ENCODE measurements at places on chromosomes 4 and X.

- DNase-seq: no peak
Observed at GRCh38 chr4:185651137-185651677, 115.9 kb upstream of the PDLIM3 start.

DNA sequence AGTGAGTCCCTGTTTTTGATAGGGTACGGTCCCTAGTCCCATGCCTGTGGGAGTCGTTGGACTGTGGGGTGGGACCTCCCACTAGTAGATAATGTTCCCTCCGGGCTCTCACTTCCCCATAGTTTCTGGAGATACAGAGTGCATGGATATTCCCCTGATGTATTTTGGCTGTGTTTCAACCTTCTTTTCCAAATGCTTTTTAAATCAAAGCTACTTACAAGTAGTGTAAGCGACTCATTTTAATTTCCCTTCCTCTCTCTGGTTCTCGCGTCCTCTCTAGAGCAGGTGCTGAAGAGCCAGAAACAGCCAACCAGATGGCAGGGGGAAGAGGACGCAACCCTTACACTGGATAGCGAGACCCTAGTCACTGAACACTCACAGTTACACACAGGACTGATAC is 79.2 kb downstream of the ZNF827 start:
- no peak for DNase-seq

DNA sequence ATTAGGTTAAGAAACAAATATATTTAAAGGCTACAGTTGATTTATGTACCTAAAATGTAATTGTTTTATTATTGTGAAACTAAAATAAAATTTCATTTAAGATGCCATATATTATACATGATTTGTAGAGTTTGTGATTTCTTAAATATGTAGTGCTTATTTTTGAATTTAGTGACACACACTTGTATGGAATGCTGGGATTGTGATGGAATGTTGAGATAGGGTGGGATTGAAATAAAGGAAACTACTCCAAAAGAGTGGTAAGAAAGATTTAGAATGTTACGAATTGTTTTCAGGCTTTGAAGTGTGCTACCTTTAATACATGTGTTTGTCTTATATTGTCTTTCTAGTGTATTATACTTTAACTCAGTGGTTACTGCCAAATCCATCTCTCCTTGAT is 330.3 kb upstream of the PITX2 start:
- DNase-seq: no peak

DNA sequence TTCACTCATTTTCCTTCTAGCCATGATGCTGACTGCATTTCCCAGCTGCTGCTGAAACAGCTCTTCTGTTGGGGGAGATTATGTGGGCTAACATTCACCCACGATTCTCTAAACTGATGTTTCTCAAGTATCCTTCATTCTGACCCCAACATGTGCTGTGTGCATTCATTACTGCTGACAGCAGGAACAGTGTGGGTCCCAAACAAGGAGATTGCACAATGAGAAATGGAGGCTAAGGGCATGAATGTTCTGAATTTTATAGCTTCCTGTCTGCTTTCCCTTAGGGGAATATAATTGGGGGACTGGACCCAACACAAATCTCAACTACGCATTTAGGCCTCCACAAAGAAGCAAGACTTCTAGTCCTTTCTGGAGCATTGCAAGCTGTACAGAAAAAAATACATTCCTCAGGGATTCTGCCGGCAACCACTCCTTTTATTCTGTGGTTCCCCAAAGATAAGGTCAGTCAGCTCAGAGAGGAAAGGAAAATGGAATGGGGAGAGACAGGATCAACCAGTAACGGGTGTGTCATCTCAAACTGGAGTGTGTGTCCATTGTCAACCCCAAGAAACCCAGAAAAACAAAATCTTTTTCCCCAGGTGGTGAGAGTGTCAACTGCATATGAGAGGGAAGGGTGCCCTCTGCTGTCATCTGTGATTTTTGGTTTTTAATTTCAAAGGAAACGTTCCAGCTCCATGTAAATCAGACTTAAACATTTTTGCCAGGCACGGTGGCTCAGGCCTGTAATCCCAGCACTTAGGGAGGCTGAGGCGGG is 81.5 kb upstream of the EGFL6 start:
- peak; percentile 49 for DNase-seq

- DNase-seq: no peak
Observed at GRCh38 chrX:15177316-15177715, 92.6 kb downstream of the ASB9 start.

GRCh38 chrX:2701600-2701999 is 10.5 kb downstream of the CD99 start:
- peak; percentile 19 for DNase-seq

DNA sequence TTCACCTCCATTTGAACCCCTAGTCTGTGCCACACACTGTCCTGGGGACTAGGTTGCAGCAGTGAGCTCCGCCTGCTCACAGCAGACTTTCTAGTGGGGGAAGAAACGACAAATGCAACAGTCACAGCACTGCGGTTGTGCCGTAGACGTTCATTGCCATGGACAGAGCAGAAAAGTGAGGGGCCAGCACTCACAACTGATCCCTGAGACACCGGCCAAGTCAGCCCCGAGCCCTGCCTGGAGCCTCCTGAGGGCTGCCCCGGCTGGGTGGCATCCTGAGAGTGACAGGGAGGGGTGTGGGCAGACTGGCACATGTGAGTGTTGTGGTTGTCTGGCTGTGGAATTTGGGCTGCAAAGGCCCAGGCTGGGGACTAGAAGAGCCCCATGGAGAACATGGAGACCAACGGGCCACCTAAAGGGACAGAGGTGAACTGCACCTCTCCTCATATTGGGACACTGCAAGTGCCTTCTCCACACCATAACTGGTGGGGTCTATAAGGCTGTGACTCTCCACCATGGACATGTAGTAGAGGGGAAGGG is 4.6 kb downstream of the DUSP9 start:
- no peak for DNase-seq

- DNase-seq: no peak
Observed at GRCh38 chr4:123167931-123168330, 228.7 kb upstream of the SPRY1 start.

DNA sequence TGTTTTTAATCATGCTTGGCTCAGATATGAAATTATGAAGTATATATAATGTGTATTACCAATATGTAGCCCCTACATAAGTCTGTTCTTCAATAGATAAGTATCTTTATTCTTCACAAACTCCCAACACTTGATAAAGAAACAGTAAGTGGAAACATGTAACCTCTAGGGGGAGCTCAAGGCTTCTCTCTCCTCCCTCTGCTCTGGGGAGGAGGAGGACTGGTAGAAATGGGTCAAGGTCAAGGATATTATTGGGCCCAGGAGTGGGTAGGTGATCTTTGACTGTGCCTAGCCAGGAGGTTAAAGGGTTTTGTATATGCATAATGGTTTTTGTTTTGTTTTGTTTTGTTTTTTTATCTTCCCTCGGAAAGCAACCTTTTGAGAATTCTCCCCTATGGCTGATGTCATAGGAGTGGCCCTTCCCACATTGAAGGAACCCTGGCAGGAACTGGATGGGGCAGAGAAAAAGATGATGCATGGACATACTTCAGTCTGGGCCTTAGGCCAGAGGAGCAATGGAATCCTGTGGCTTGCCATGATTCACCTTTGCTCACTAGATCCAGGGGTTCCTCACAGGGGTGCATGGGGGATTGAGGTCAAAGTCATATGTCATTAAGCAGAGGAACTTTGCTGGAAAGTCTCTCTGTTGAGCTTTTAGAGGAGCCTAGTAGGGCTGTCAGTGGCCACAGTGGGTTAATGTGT is 460.3 kb downstream of the MID1IP1 start:
- peak; percentile 67 for DNase-seq

- DNase-seq: no peak
Observed at GRCh38 chr4:117596917-117597480, 437.3 kb upstream of the NDST3 start.

DNA sequence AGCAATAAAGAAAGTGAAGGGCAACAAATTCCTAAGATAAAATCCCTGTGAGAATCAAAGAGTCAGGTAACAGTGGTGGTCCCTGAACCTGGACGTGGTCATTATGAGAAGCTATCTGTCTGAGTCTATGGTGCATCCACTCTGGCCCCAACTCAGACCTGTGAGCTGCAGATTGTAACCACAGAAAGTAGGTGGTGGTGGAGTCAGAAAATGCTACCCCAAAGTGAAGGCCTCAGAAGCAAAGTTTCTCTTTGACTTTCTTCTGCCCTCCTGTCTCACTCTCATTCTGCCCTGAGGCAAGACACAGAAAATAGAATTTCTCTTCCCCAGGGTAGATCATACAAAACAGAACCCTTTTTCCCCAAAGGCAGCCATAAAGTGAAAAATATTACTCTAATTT is 84.1 kb upstream of the NEIL3 start:
- no peak for DNase-seq

GRCh38 chr4:23373261-23373660 is 516.6 kb downstream of the PPARGC1A start:
- DNase-seq: no peak

DNA sequence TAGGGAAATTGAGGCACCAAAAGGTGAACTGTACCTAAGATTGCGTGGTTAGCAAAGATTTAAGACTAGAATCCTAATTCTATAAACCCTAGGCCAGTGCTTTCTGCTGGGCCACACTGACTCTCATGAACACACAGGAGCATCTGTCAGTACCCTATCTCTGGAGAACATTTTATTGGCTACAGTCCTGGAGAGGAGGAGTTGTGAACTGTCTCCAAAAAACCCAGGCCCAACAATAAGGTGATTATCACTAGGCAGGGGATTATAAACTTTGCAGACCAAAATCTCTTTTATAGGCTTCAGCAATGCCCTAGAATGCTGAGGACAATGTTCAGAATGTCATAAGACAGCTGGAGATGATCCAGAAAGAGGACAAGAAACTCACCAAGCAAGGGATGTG is 24.1 kb downstream of the OPHN1 start:
- DNase-seq: no peak

GRCh38 chrX:49059681-49060085 is 884 bp downstream of the CCDC120 start:
- DNase-seq: no peak

DNA sequence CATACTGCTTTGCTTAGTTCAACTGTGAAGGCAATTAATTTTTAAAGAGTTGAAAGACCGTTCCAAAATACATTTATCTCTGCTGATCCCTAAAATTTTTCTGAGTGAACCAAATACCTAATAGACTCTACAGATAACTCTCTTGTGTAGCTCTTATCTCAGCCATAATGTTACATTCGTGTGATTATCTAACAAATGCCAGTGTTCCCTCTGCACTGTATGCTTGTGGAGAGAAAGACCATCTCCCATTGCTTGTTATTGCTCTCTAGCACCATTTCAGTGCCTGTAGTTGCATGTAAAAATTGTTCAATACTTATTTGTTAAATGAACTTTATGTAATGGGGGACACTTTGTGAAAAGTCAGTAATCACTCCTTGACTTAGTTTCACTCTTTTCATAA is 81.3 kb upstream of the ATOH1 start:
- no peak for DNase-seq

- no peak for DNase-seq
Observed at GRCh38 chrX:47458528-47458927, 24.5 kb downstream of the ZNF41 start.

- DNase-seq: no peak
Observed at GRCh38 chrX:39398963-39399261, 597.7 kb downstream of the MID1IP1 start.

DNA sequence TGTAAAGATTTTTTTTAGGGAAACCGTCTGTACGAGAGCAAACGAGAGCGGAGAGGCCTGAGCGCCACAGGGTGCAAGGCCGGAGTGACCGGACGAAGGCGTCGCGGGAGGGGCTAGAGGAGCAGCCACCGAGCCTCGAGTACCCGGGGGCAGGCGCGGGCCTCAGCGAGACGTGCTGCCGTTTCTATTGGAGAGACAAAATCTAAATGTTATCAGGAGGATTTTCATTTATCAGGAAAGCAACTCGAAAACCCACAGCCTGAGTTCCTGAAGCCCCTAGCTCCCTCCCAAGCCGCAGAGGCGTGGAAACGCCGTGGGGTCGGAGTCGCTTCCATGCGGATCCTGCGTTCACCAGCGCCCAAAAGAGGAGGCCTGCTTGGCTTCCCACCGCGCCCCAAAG is 194.3 kb downstream of the MGST2 start:
- DNase-seq: no peak

GRCh38 chr4:150714462-150715438 is 132.8 kb downstream of the MAB21L2 start:
- no peak for DNase-seq

- no peak for DNase-seq
Observed at GRCh38 chrX:74272230-74272629, 31.8 kb upstream of the ZCCHC13 start.

DNA sequence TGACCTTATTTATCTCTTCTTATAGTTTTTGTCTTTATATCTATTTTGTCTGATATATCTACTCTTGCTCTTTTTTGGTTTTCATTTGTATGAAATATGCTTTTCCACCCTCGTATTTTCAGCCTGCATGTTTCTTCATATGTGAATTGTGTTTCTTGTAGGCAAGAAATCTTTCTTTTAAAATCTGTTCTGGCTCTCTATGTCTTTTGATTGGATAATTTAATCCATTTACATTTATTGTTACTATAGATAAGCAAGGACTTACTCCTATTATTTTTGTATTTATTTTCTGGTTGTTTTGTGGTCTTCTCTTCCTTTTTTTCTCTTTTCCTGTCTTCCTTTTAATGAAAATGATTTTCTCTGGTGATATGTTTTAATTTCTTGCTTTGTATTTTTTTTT is 403.1 kb downstream of the DCAF12L2 start:
- DNase-seq: no peak

- DNase-seq: no peak
Observed at GRCh38 chrX:133634416-133634815, 219.1 kb upstream of the GPC4 start.

- no peak for DNase-seq
Observed at GRCh38 chr4:7861440-7861881, 78.2 kb downstream of the AFAP1 start.

- DNase-seq: no peak
Observed at GRCh38 chr4:139670775-139671174, 5.2 kb downstream of the MGST2 start.

DNA sequence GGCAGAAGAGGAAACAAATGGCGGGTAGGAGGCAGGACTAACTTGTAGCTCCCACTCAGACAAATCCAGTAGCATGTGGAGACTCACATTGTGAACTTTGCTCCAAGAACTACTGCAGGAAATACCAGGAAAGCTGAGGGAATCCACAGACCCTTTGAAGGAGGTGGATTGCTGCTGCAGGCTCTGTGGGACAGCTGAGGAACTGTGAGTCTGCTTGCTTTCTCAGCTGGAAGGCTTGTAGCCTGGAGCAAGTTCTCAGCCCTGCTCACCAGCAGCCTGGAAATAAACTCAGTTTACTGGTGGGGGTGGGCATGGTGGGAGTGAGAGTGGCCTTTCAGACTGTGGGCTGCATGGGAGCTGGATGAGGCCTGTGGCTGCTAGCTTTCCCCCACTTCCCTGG is 16.0 kb downstream of the RTL3 start:
- no peak for DNase-seq

DNA sequence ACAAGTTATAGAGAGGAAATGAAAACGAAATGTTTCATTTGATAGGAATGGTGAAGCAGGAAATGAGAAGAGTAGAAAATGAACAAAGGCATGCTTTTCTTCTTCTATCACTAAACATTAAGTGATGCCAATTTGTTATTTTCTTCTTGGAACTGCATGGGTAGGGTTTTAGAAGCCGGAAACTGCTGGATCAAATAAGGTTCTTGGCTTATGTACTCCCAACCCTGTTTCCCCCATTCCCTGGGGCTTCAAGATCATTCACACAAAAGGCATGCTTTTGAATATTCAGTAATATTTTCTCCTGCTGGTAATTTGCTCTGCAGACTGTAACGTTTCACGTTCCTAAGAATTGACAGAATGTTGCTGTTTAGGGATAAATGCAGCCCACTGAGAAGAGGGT is 224.1 kb downstream of the NLGN4X start:
- no peak for DNase-seq

GRCh38 chrX:15107367-15107988 is 162.4 kb downstream of the ASB9 start:
- DNase-seq: peak; percentile 3

GRCh38 chrX:149937871-149938426 is 342 bp downstream of the EOLA2 start:
- no peak for DNase-seq
